ENCODE measurements at places on chromosomes 11 and 22.

DNA sequence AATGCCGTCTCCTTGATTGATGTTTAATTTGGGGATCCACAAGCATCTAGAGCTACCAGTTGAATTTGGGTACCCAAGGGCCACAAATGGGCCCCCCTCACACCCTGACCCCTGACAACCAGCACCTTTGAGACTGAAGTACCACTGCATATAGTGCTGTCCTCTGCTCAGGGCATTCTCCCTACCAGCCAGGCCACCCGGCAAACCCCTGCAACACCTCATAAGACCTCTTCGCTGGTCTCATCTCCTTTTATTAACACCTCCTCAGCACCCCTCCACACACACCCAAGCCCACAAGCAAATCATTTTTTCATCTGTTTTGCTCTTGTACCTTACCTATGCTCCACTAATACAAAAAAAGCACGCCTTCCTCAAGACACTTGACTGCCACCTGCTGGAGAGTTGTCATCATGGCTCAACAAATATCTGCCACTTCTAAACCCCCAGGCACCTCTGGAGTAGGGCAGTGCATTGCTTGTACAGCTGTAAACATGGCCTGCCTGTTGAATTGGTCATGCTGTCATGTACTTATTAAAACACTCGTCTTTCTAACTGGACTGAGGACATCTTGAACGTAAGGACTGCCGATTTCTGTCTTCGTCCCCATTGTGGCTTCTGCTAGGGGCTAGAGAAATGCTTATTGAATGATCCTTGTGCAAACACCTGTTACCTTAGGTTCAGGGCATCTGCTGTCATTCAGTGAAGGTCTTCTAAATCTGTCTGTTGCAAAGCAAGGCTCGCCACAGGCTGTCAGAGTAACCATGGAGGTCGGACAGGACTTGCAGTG lies 66.5 kb downstream of the BMAL1 start:
- DNase-seq = no peak

DNA sequence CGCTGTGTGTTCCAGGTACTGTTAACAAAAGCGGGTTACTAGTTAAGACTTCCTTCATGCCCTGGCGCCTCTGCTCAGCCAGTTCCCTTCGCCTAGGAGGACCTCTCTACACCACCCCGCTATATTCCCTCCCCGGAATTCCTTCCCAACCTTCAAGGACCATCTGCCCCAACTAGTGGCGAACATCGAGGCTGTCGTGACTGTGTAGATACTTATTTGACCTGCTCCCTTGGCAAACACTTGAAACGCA lies 450 bp upstream of the BCL2L13 start:
- DNase-seq = no peak

GRCh38 chr11:17383461-17383860 lies 5.0 kb downstream of the KCNJ11 start:
- DNase-seq = no peak

DNA sequence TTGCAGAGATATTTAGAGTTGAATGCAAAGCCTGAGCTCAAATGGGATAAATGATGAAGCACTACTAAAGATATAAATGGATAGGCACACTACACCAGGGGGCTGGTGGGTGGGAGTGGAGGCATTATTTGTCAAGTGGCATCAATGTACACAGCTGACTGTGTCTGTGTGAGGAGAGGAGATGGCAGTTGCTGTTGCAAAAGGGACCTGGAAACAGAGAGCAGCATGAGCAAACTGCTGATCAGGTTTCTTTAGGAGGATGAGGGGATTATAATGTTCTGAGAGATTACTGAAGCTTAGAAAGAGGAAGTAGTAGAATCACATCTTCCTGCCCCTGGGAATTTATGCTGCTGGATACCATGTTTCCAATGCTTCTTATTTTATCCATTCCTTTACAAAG lies 39.4 kb upstream of the LIN7C start:
- no peak for DNase-seq

GRCh38 chr11:94241896-94242295 lies 62.5 kb upstream of the IZUMO1R start:
- DNase-seq = no peak

- no peak for DNase-seq
Measured at GRCh38 chr22:23514322-23515038, 65.6 kb downstream of the IGLL1 start.

DNA sequence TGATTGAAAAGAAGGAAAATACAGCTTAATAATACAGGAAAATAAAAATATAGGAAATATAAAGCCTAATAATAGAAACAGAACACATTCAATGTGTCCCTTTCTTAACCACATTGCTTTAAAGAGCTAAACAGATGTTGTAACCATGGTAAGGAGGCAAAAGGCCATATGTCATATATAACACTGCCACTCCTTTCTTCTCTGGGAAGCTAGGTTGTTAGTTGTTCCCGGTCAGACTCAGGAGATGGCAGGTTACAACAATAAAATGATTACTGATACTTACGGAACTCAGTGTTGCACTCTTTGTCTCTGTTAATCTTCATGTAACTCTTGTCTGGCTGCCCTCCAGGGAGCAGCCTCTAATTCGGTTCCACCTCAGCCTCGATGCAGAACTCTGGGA lies 134.7 kb upstream of the PGR start:
- no peak for DNase-seq
